ENCODE measurements at places on chromosomes 13 and 19. TPM values are rescaled to one million over a fixed set of nuclear protein-coding genes. Genes with fewer than 3 reads are reported as not detected.

GRCh38 chr13:101576977-101577376 is 124.5 kb downstream of the ITGBL1 start:
- peaks cover 27% of the 10 kb centered on the region for H3K4me1 ChIP-seq
- H3K36me3 ChIP-seq, result no peaks in the 10 kb centered on the region
- DNase-seq, result no peak
- H3K27ac ChIP-seq, result no peak overlapping the region
- H3K27me3 ChIP-seq, result no peaks in the 10 kb centered on the region

DNA sequence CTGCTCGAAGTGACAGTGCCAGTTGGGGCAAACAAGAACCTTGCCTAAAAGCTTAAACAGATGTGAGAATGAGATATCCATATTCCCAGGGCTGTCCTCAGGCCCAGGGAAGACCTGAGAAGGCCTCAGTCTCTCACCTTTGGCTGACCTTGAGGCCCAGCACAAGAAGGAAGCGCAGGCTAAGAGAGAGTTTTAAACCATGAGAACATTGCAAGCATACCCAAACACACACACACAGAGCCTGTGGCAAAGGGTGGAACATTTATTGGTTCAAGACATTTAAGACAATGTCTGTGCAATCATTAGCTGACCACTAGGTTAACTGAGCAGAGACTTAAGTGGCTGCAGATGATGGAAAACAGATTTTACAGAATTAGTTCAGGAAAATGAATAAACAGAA is 248.2 kb downstream of the NBEA start:
- H3K4me3 ChIP-seq, result no peak overlapping the region
- H3K27ac ChIP-seq, result no peak overlapping the region
- H3K4me1 ChIP-seq, result no peaks in the 10 kb centered on the region
- no peak for DNase-seq
- no peaks in the 10 kb centered on the region for H3K36me3 ChIP-seq
- H3K27me3 ChIP-seq, result no peaks in the 10 kb centered on the region

DNA sequence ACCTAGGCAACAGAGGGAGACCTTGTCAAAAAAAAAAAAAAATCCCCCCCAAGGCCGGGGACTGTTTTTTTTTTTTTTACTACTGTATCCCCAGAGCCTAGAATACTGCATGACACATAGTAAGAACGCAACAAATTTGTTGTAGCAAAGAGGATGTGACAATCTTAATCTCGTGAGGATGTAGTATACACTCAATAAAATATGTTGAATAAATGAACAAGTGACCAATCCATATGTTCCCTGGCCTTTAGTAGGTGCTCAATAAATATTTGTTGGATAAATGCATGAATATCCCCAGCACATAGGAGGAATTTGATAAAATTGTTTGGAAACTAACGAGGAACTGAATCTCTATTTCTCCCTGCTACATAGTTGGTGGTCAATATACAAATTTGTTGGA is 75.7 kb downstream of the MAP4K1 start:
- no peaks in the 10 kb centered on the region for H3K27me3 ChIP-seq
- DNase-seq, result no peak

DNA sequence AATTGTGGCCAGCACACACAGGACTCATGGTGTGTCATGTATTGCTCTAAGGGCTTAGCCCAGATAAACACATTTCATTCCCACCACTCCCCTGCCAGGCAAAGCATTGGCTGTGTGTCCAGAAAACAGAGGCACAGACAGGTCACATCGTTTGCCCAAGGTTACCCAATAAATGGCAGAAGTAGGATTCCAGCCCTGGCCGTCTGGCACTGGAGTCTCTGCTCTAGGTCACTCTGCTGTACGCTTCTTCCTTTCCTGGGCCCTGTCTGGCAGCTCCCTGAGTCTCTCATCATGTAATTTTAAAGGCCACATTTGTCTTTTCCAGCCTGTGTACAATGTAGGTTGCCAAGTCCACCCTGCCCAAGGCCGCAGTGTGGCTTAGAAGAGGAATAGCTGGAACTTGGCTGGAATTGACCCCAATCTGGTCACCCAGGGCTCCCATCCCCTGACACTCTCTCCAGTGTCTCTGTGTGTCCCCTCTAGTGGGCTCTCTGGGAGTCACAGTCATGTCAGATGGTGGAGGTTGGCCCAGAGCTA is 264.5 kb upstream of the TSHZ3 start:
- no peaks in the 10 kb centered on the region for H3K4me1 ChIP-seq
- no peaks in the 10 kb centered on the region for H3K27me3 ChIP-seq
- DNase-seq, result no peak
- H3K4me3 ChIP-seq, result no peak overlapping the region
- no peak overlapping the region for H3K27ac ChIP-seq

DNA sequence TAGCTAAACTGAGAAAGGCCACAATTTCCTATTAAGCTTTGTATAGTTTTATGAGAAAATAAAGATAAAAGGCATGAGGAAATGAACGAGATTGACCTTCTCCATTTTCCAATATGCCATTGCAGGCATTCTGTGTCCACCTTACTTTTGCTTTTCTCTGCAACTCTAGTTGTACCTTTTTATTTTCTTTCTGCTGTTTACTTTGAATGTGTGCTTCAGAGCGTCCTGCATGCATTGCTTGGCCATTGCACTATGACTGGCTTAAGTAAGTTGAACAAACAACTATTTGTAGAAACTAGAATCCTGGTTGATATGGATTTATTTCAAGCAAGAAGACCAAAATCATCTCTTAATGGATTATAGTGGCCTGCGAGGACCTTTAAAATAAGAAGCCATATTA is 510.3 kb downstream of the GPC6 start:
- no peaks in the 10 kb centered on the region for H3K4me1 ChIP-seq
- H3K36me3 ChIP-seq, result no peaks in the 10 kb centered on the region
- H3K27ac ChIP-seq, result no peak overlapping the region
- DNase-seq, result peak; percentile 5
- no peak overlapping the region for H3K4me3 ChIP-seq

DNA sequence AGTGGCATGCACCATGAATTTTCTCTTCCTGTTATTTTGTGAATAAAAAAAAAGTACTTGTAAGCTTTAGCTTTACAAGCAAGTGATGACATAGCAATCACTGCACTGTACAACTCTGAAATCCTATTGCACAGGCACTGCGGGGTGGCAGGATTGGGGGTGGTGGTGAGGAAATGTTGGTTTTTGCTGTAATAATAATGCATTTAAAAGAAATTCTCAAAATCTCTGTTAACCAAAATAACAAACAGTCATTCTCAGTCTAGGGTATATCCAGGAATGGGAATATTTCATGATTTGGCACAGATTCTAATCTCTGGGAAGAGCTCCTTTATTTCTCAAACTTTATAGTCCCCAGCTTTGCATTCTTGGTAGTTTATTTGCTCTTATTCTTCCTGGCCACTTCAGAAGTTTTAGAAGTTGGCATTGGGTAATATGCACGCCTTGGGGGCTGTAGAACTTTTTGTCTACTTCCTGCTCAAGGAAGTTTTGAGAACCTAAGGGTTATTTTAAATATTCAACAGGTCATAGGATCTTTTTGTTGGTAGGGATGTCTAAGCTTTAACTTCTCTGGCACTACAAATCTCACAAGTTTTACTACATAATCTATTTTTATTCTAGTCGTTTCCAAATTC is 353.0 kb upstream of the KLF12 start:
- no peaks in the 10 kb centered on the region for H3K27me3 ChIP-seq
- H3K4me1 ChIP-seq, result no peaks in the 10 kb centered on the region
- H3K27ac ChIP-seq, result no peak overlapping the region
- no peaks in the 10 kb centered on the region for H3K36me3 ChIP-seq
- no peak for DNase-seq

- no peaks in the 10 kb centered on the region for H3K4me1 ChIP-seq
- no peak for DNase-seq
- H3K36me3 ChIP-seq, result no peaks in the 10 kb centered on the region
- no peaks in the 10 kb centered on the region for H3K27me3 ChIP-seq
Observed at GRCh38 chr13:52780092-52780491, 40.5 kb upstream of the CNMD start.

GRCh38 chr19:560121-560520 is 12.3 kb upstream of the BSG start:
- H3K27ac ChIP-seq, result no peak overlapping the region
- H3K4me1 ChIP-seq, result no peaks in the 10 kb centered on the region
- H3K36me3 ChIP-seq, result no peaks in the 10 kb centered on the region
- H3K4me3 ChIP-seq, result no peak overlapping the region
- H3K27me3 ChIP-seq, result no peaks in the 10 kb centered on the region

Gene RASAL3
- 2.6 TPM for total RNA-seq

Gene KLK2
- total RNA-seq, result 2.8 TPM

Gene SPART
- total RNA-seq, result 86.9 TPM

Gene MISP3
- 9.7 TPM for total RNA-seq

Gene NANOS3
- total RNA-seq, result not detected
